Esophagus squamous epithelium (tissue), 5 donors: ENCODE measurements at places on chromosomes 7 and 10.

- DNase-seq, result no peak
These were observed 203.0 kb upstream of the MEOX2 start for GRCh38 chr7:15889507-15889906.

- no peak for DNase-seq
These were observed 50.4 kb downstream of the ARMC3 start for GRCh38 chr10:22978287-22978686.

GRCh38 chr10:8071006-8071405 is 16.5 kb downstream of the GATA3 start:
- no peak for DNase-seq

DNA sequence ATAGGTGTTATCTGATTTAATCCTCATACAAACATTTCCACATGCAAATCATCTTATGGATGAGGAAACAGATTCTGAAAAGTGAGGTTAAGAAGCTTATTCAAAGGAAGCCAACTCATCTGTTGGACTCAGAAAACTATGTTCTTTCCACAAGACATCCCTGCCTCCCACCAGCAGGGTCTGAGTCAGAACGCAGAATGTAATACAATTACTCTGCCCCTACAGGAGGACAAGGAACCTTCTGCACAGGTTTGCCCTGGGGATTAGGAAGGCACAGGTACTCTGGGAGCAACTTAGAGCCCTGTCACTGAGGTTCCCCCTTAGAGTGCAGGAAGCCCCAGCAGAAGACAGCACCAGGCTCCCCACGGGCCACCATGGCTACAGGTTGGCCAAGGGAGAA is 255.7 kb downstream of the TNS3 start:
- DNase-seq, result no peak

DNA sequence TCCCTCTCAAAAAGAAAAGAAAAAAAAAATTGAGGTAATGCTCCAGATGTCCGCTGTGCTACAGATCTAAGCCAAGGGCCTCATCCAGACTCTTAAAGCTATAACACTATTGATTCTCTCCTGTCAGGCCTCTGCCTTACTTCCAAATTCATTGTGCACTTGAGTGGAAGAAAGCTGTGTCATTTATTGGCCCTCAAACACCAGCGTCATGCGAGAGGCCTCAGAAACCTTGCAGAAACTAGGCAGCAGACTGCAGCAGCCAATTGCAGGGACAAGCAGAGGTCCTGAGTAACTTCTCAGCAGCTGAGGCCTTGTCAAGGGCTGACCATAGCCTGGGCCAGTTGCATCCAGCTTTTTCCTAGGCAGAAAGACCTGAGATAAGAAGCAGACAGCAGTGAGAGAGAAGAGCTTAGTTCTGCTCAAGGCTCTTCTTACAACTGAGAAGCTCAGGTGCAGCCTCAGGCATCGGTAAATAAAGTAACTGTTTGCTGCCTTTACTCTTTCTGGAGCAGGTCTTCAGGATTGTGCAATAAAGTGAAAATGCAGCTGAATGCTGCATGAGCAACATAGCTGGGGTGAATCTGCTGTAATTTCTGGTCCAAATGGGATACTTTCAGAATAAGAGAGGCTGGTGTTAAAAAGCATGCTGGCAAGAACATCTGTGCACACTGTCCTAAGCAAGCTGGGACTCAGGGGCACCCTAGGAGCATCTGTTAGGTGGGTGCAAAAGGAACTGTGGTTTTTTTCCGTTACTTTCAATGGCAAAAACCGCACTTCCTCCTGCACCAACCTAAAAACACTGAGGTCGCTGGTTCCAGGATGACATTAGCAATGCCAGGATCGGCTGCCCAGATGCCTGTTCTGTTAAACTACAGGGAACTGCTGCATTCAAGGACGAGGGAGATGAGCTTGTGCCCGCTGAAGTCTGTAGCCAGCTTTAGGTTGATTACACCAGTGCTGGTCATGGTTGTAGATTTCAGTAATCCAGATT is 181.8 kb upstream of the PFKP start:
- no peak for DNase-seq

DNA sequence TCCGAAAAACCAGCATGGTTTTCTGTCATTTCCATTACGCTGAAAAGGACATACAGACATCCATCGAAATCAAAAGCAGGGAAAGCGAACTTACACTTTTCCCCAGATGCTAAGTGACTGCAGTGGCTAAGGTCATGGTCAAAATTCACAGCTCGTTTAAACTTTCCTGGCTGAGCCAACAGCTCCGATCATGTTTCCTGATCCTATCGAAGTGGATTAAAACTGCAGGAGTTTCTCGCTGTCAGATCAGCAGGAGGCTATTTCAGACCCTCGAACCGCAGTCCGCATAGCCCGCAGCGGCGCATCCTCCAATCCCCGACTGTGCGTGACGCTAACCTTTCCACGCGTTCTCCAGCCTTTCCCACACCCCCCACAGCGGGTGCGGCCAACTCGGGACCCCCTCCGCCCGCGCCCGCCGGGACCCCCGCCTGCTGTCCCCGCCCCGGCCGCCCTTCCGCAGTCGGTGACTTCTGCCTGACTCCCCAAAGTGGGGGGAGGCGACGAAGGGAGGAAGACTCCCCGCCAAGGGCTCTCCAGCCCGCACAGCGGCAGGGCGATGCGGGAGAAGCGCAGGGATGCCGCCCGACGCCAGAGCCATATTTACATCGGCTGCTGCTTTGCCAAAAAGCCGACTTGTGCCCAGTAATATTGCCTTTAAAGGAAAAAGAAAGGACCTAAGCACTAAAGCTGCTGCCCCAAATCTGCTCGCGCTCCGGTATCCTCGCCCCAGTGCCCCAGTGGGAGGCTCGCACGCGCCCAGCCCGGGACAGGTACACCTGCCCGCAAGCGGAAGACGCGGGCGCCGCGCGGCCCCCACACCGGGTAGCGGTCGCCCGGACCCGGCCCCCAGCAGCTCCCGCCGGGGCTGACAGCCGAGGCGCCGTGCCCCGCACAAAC is 1.2 kb downstream of the PIP4K2A start:
- DNase-seq, result no peak

DNA sequence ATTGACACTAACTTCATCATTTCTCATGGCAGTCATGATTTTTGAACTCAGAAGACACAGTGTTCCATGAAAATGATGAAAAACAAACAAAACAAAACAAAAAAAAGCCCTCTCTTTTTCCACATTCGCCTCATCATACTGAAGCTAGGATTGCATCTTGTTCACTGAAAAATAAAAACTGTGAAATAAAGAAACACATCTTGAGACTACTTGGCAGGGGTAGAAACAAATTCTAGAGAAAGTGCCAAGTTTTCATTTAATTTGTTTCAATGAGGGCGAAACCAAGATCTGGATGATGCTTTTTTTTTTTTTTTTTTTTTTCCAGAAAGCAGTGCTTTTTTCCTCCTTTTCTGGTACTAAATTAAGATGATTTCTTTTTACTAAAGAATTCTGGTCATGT is 350.4 kb upstream of the ETV1 start:
- DNase-seq, result no peak

DNA sequence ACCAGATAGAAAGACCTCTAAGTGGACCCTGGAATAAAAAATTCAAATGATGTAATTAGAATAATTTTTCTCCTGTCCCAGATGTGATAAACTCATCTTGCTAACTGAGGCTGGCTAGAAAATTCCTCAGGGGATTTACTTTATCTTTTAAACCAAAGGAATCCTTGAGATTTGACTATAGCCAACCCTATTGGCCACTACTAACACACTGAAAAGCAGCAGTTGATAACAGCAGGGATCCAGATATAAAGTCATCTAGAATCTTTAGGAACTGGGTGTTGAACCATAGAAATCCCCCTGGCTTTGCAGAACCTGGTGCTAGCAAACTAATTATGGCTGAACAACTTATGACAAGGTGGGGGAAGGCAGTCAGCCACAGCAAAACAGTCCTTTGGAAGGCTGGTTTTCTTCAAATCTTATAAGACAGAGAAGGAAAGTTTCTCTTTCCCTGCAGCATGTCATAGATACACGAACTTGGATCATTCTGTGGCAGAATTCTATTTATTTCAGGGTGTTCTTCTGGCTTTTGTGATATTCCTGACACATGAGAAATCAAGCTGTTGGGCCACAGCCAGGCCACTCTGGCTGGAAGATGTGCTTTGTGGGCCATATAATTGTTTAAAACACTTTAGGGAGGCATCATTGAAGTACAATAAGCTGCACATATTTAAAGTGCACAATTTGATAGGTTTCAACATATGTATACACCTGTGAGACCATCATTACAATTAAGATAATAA is 643.6 kb downstream of the SORCS3 start:
- DNase-seq, result no peak

DNA sequence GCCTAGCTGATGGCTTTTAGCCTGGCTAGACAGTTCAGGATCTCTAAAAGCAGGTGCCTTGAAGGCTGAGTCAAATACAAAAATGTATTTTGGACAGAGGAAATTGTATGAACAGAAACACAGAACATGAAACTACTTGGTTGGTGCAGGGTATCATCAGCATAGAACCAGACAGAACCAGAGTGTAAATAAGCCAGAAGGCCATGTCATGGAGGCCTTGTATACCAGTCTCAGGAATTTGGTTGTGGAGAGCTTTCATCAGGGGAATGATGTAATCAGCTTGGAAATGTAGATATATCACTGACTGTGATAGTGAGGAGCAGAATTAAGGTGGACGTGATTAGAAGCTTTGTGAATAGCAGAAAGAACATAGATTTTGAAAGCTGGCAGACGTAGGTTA is 82.9 kb downstream of the CFTR start:
- no peak for DNase-seq

- DNase-seq, result no peak
These were observed 18.9 kb downstream of the NOD1 start for GRCh38 chr7:30459591-30460245.

- no peak for DNase-seq
These were observed 11.3 kb downstream of the TNS3 start for GRCh38 chr7:47570649-47571050.

DNA sequence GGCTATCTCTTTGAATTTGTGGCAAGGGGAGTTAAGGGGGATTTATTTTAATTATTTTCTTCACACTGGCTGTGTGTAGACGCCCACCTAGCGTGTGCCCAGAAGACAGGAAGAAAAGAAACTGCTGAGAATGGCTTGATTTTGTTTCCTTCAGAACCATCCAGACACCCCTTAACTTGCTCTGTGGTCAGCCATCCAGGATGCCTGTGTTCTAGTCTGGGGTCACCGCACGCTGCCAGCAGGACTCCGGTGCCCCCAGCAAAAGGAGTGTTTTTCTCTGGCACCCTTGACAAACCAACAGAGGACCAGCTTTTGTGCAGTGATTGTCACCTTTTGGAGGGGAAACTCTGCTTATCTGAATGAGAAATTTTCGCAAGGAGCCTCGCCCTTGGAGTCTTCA is 5.3 kb downstream of the DDC start:
- no peak for DNase-seq

DNA sequence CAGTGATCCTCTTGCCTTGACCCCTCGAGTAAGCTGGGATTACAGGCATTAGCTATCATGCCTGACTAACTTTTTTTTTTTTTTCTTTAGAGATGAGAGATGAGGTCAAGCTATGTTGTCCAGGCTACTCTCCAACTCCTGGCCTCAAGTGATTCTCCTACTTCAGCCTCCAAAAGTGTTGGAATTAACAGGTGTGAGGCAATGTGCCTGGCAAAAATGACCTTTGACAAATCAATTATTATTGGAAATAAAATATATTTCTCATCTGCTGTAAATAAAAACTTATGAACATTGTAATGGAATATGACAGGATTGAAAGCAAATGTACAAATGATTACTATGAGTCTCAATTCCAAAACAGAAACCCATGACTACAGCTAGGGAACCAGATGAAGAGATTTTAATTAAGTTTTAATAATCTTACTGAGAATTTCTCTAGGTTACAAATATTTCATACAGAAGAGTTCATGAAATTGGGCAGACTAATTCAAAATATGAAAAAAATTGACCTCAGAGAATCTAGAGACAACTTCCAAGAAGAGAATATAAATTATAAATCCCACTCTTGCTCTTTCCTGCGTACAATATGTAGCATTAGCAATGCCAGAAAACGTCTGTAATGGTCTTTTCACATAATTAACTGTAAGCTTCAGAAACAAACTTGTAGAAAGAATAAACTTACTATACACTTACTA is 414.7 kb downstream of the DGKB start:
- no peak for DNase-seq

- DNase-seq, result no peak
These were observed 6.3 kb upstream of the SEMA3A start for GRCh38 chr7:84200859-84201258.

DNA sequence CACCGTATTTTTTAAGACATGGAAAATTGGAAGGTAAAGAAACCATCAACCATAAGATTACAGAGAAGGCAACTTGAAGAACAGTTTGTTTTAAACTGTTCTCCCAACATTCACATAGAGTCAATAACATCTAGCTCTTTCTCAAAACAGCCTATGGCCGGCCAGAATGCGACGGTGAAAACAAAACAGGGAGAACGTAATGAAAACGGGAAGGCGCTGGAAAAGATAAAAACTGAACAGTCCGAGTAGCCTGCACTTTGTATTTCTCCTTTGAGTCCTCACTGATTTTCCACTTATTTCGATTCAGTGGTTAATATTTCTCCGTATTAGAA is 637 bp downstream of the MICU1 start:
- DNase-seq, result no peak

DNA sequence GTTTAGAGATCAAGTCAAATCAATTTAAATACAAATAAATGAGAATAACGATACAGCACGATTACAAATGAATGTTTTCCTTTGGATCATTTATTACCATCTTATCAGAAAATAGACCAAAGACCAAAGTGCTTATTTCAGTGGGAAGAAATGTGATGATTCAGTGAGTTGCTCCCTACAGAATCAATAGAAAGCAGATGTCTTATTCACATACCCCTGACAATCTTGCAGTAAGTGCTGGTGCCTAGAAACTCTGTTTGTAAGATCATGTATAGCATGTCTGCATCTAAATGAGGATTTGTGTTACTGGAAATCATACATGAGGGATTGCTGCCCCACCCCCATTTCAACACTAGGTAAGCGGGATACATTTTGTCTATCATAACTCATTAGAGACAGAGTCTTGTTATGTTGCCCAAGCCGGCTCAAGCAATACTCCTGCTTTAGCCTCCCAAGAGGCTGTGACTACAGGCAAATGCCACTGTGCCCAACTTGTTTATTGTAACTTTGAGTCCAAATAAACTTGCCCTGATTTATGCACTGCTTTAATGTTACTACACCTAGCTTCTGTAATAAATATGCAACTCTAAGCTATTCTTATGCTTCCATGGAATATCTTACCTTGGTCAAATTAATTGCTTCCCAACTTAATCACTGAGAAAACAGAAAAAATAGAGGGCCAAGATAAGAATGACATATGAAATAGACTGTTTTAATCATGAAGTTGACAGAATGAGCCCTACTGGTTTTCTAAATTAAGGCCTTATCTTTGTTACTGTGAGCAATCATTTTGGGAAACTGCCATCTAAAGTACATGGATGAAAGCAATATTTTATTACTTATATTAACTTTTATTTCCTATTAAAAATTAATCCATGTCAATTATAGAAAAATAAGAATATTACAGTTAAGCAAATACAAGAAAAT is 82.5 kb downstream of the AHR start:
- no peak for DNase-seq

GRCh38 chr7:84238596-84238995 is 44.0 kb upstream of the SEMA3A start:
- DNase-seq, result no peak

- DNase-seq, result no peak
These were observed 216.5 kb downstream of the MGMT start for GRCh38 chr10:129683519-129683918.

- DNase-seq, result no peak
These were observed 30.1 kb downstream of the ENTPD1 start for GRCh38 chr10:95785942-95786669.
